ENCODE measurements at places on chromosomes 1 and 21.

- no peak for DNase-seq
Observed at GRCh38 chr1:181144238-181144637, 55.7 kb downstream of the IER5 start.

DNA sequence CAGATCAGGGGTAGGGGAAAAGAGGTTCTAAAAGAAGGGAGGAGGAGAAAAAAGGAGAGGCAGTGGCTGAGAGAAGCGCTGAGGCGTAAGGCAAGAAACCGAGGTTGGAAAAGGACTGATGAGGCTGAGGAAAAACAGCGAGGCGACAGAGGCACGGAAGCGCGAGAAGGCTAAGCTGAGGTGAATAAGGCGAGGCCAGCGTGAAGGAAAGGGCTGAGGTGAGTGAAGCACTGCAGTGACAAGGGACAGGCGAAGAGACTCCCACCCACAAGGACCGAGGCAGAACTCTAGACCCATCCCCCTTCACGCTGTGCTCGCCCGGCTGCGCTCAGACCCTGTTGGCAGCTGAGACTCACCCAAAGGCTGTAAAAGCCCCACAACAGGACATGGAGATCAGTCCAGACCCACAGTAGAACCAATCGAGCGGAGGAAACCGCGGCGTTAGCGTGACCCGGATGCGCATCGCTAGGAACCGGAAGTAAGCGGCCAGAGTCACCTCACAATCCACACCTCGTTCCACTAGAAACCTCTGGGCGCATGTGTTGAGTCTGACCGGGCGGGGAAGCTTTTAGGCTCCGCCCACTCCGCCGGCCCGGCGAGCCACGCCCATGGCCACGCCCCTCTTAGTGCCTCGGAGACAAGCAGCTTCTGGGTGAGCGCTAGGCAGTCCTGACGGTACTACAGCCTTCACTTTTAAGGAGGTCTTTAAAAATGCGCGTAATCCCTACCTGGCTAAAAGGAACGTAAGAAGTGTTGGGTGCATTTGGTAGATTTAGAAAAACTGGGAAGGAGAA lies at the start of gene EYA3:
EYA3 (minus strand) TSS at position 443 of the 794 bp plus-strand sequence. CDS start 30,584 bp downstream, outside the sequence.
- DNase-seq = peak; percentile 98

- no peak for DNase-seq
Observed at GRCh38 chr1:5921129-5921528, 71.1 kb downstream of the NPHP4 start.

GRCh38 chr1:235067396-235068157 lies 61.1 kb downstream of the TOMM20 start:
- DNase-seq = peak; percentile 76

- DNase-seq = no peak
Observed at GRCh38 chr1:114758256-114758832, 560 bp upstream of the CSDE1 start.

DNA sequence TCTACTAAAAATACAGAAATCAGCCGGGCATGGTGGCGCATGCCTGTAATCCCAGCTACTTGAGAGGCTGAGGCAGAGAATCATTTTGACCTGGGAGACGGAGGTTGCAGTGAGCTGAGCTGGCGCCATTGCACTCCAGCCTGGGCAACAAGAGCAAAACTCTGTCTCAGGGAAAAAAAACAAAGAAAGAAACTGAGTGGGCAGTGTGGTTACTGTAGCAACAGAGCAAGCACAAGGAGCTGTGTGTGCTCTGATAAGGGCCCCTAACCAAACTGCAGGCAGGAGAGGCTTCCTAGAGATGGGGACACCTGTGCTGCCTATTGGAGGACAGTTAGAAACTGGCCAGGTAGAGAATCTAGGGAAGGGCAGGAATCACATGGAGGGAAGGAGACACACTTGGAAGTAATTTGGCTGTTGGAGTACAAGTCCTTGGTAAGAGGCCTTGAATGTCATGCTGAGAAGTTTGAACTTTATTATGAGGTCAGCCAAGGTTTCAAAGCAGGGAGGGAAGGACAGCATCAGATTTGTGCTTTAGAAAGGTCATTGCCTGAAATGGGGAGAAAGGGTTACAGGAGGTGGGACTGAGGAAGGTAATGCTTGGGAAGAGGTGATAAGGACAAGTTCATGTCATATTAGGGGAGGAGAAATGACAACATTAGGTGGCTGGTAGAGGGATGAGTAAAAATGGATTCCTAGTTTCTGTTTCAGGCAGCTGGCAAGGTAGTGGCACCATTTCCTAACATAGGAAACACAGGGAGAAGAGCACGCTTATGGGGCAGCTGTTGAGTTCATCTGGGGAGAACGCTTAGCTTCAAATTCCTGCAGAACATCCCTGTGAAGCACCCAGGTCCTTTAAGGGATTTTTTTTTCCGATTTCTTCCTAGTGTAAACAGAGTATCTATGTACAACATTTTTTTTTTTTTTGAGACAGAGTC lies 69.2 kb upstream of the ARTN start:
- no peak for DNase-seq

DNA sequence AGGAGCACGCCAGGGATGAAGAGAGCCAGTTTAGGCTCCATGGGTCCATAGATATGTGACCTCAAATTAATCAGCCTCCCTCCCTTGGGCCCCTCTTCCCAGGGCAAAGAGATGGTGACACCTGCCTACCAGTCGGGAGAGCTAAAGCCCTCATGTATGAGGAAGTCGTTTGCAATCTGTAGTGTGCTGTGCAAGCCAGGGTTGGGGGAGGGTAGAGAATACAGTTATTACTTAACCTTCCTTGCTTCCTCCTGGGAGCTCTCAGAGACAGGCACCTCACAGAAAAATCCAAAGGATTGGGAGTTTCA lies 4.0 kb downstream of the PGLYRP4 start:
- no peak for DNase-seq

DNA sequence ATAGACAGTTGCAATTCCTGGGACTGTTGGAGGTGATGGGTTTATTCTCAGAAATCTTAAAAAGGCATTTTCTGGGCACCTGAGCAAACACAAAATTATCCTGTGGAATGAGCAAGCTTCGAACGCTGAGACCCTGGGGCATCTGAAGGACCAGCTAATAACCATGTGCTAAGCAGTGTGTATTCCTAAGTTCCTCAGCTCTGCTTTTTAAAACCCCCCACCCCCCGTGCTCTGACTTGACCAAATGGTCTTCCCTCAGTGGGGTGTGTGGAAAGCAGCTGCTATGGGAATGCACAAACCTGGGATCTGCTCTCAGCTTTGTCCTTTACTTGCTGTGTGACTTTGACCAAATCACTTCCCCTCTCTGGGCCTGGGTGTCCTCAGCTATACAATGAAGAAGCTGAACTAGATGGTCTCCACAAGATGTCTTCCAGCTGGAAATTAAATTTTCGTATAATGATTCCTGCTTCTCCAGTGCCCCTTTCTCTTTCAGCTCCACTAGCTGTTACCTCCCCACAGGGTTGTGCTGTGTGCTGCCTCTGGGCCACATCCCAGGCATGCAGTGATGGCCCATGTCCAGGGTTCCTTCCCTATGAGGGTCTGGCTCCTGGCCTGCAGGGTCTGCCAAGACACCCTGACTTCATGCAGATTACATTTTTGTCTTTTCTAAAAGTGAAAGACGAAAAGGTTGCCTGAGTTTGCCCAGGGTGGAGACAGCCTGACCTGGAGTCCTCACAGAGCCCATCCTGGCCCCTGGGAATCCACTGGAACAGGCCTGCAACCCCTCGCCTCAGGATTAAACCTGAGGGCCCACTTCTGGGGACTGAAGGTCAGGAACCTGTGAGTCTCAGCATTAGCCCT lies 14.9 kb upstream of the CD247 start:
- no peak for DNase-seq

DNA sequence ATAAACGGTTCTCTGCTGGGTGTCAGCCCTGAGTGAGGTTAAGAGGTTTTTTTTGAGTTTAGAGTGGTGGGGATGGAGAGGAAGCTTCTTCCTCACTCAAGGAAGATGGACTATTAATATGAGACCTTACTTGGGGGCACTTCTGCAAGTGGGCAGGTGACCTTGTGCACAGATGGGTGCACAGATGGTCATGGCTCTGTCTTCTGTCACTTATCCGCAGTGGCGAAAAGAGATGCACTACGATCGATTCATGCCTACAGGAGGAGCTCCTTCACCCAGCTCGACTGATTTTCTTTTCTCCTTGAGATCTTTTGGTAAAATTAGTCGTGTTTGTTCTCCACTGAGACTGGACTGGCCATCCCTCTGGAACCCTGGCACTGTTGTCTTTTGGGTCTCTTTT lies 22.9 kb upstream of the CYYR1 start:
- DNase-seq = no peak

GRCh38 chr21:46110499-46111192 lies 12.7 kb downstream of the COL6A2 start:
- DNase-seq = peak; percentile 17

DNA sequence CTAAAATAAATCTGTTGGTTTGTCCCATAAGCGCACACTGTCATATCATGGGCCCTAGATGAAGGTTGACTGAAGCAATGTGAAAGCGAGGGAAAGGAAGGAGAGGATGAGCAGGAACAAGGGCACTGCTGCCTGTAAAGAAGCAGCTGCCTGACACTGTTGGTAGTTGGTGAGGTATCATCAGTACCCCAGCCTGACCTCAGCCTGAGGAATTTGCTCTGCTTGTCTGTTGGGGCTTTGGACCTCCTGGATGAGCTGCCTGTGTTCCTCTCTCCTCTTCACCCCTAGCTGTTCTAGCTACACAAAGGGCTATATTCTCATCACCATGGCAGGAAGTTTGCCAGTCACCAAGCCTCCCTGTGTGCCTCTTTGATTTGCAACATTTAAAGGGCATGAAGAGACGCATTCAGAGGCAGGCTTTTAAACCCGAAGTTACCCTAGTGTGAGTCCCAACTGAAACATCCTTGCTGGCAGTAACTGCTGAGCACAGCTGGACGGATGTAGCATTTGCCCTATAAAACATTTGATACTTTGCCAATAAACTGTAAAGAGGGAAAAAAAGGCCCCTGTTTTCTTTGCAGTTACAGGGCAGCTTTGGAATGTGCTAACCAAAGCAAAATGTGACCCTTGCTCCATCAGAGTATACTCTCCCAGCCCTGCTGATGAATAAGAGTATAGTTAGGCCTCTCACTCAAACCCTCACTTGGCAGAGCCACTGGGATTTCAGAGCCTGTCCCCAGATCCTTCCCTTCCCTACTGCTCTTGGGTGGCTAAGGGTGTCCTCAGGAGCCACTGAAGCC lies 22.2 kb upstream of the SPATA6 start:
- no peak for DNase-seq

GRCh38 chr1:6389971-6390370 lies 3.6 kb downstream of the ACOT7 start:
- DNase-seq = no peak

DNA sequence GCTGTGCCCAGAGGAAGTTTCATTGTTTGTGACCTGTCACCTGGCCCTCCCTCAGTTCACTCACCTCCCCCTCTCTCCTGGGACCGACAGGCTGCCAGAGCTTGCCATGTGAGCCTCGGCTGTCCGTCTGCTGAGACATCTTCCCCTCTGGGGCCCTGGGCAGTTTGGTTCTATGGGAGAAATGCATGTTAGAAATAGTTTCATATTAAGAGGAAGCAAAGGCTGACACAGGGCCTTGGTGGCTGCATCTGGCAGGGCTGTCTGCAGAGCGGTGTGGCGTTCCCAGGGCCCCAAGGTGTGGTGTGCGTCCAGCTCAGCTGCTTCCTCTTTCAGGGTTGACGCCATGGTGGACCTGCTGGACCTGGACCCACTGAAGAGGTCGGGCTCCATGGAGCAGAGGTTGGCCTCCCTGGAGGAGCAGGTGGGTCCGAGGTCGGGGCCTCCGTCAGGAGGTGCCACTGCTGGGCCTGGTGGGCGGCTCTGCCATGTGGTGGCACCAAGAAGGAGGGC lies 31.9 kb upstream of the LRRC3 start:
- peak; percentile 46 for DNase-seq

DNA sequence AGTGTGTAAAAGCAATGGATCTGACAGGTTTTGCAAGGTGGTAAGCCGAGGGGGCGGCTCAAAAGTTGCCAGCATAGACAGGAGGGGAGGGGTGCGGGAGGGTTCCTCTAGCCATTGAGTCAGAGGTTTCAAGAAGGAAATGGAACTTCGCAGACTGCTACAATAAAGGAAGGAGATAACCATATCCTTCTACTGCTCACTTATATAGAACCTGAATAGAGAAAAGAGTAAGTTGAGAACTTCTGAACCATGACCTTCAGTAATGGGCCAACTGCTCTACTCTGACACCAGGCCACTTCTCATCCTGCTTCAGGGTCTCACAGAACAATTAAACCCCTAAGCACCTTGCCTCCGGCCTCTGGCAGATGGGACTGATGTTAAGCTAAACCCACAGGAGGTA lies 26.3 kb upstream of the BCAR3 start:
- no peak for DNase-seq

GRCh38 chr1:228226141-228226874 lies 18.5 kb downstream of the OBSCN start:
- no peak for DNase-seq

DNA sequence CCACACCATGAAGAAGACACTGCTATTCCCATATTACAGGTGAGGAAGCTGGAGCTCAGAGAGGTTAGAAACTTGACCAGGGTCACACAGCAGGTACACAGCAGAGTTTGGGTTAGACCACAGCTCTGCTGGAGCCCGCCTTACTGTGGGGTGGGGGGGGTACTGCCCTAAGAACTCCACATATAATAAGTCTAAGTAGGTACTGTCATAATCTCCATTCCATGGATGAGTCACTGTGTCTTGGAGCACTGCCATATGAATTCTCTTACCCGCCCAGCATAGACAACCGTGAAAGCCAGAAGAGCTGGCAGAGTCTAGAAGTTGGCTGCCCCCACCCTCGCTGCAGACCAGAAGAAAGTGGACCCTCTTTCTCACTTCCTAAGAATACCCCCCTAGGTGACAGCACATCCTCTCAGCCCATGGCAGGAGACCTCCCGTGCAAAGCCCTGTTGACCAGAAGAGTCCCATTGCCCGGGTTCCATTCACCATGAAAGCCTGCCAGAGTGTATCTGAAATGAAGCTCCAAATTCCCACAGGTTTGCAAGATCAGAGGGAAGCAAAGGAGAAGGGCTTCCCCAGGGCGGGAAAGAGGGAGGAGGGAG lies 5.2 kb upstream of the PLA2G2D start:
- no peak for DNase-seq

DNA sequence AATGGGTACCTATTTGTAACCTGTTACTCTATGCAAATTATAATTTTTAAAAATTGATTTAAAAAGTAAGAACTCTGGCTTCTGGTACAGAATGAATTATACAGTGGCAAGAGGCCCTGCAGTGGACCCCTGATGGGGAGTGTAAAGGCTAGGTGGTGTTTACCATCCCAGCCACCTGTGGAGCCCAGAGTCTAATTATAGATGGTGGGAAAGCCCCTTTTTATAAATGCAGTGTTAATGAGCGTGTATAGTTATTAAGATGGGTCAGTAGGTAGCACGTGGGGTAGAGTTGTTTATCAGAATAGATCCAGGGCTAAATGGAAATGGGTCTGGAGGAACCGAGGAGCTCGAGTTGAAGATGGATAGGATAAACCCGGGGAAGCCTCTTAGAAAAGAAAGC lies 13.9 kb upstream of the PRELP start:
- DNase-seq = no peak

- DNase-seq = no peak
Observed at GRCh38 chr1:114505148-114505561, 5.8 kb downstream of the TRIM33 start.

DNA sequence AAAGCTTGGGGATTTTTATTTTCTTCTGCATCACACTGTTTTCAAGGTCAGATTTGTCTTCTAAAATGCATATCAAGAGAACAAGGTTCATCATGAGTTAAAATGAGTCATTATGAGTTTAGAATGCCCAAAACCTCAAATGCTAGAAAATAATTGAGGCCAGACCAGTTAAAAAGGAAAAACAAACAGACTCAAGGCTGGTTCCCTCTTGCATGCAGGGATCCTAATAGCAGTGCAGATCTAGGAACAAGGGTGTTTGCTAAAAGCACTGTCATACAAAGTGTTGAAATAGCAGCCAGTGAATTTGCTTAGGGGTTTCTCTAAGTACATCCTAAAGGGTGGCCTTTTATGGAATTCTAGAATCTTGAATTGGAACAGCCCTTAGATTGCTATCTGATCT lies 15.3 kb downstream of the BEND5 start:
- DNase-seq = no peak
